ENCODE measurements at places on chromosomes 11 and 22.
A peak's percentile ranks its signal among the peaks of the same experiment; 100 is the strongest.

DNA sequence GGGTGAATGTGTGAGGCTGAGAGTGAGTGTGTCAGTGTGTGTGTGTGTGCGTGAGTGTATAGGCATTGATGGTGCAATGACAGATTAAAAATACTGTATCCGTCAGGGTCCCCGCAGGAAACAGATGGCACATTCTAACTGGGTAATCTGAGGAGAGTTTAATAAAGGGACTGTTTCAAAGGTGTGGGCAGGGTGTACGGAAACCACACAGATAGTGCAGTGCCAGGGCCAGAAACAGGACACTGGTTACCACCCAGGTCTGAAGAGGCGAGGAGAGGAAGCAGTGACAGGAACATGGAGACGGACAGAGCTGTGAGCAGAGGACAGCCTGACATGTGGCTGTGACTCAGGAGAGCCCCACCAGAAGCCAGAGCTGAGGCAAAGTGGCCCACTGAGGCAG, 16.5 kb downstream of the P2RX3 start:
- no peak for DNase-seq

DNA sequence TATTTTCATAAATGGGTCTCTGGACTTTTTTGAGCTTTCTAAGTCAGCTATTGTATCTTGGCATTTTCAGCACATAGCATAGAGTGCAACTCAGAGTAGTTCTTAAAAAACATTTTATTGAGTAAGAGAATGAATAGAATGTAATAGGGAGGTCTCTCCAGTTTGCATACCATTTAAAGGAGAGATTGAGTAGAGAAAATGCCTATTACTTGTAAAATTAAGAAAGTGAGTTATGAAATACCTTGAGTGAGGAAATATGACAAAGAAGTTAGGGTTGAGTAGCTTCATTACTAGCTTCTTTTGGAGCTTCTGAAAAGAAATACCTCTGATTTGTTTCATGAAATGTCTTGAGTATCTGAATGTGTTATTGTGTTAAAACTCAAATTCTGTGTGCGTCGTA, 140.0 kb downstream of the AASDHPPT start:
- DNase-seq = no peak

- no peak for DNase-seq
These were observed 84.9 kb upstream of the TRIM77 start for GRCh38 chr11:89625171-89625570.

- DNase-seq = peak; percentile 49
These were observed 552 bp downstream of the CNIH2 start for GRCh38 chr11:66278363-66279091.

GRCh38 chr11:65551572-65552387, 6.4 kb downstream of the LTBP3 start:
- DNase-seq = peak; percentile 77

DNA sequence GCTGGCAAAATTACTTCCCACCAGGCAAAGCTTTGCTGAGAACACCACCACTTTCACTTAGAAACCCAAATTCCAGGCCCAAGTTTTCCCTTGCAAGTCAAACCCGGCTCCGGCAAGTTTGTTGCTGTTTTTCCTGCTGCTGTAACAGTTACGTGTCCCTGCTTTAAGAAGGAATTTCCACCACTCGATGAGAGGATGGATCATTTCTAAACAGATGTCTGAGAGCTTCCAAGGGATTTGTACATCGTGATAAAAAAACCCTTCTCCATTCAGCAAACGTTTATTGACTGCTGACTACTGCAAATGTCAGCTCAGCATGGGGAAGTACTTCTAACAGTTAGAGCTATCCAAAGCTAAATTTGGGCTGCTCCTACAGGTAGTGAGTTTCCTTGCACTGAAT, 19.7 kb downstream of the P2RX3 start:
- DNase-seq = no peak

- peak; percentile 22 for DNase-seq
These were observed at the start of gene MRGPRX2 for GRCh38 chr11:19060629-19061028. Gene MRGPRX2 (minus strand): TSS chr11:19060717. CDS start chr11:19056402, 4,315 bp downstream.

DNA sequence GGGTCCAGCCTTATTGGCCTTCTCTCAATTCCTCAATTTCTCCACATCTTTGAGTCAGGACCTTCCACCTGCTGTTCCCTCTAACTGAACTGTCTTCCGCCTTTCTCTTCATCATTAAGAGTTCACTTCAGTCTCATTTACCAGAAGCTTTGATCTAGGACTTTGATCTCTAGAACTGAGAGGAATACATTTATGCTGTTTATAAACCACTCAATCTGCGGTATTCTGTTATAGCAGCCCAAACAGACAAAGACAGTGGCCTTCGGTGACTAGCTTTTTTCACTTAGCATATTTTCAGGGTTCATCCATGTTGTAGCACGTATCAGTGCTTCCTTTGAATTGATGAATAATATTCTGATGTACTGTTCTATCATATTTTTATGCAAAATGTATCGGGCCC, 10.5 kb downstream of the CLPB start:
- no peak for DNase-seq

GRCh38 chr11:33387581-33387980, 130.4 kb downstream of the HIPK3 start:
- DNase-seq = no peak

GRCh38 chr11:44445500-44446365, 119.7 kb upstream of the CD82 start:
- no peak for DNase-seq

DNA sequence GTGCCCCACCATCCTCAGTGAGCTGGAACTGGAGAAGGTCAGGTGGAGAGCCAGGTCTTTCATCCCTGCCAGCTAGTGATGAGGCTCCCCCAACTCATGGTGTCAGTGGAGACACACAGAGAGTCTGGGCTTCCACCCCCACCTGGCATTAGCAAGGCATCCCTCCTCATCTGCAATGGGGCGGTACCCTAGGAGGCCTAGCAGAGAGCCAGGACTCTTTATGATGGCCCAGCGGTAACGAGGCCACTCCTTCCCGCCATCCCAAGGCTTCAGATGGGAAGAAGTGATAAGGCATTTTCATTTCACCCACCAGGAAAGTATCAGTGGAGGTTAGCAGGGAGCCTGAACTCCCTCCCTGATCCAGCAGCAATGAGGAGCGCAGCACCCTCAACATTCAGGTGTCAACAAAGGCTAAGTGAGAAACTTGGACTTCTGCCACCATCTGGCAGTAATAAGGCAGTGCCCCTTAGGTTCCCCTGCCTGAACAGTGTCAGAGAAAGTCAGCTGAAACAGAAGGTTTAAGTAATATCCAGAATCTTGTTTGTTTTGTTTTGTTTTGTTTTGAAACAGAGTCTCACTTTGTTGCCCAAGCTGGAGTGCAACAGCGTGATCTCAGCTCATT, 40.5 kb upstream of the FBLN1 start:
- peak; percentile 5 for DNase-seq

DNA sequence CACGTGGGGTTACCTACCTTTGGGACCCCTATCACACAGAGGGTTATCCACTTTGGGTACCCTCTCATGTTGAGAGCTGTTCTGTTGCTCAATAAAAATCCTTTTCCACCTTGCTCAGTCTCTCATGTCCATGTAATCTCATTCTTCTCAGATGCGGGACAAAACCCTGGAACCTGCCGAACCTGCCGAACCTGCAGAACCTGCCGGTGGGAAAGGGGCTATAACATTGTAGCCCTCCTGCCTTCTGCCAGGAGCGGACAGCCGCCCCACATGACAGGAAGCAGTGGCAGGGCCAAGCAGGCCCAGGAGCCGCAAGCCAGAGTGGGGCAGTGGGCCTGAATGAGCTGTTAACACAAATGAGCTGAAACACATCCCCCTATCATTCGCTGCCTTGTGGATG, 18.1 kb downstream of the NPAT start:
- no peak for DNase-seq

All from activated CD8-positive, alpha-beta T cell treated with anti-CD3 and anti-CD28 coated beads for 36 hours (primary cell).